ENCODE measurements at places on chromosomes 5 and 9. TPM values are rescaled to one million over a fixed set of nuclear protein-coding genes. Genes with fewer than 3 reads are reported as not detected.

The C5orf34 gene
- total RNA-seq: 1.4 TPM

The ARHGEF39 gene
- 0.09 TPM for total RNA-seq

The ST8SIA4 gene
- 0.28 TPM for total RNA-seq

The IFNA13 gene
- total RNA-seq: not detected

The WASHC1 gene
- 6.8 TPM for total RNA-seq

The DMRT3 gene
- total RNA-seq: not detected

The AFAP1L1 gene
- total RNA-seq: 2.4 TPM

The GFPT2 gene
- total RNA-seq: 66.0 TPM

The FCN1 gene
- not detected for total RNA-seq

The CTSL gene
- total RNA-seq: 635 TPM

The TUT7 gene
- 32.0 TPM for total RNA-seq

The ROR2 gene
- 29.4 TPM for total RNA-seq

The FAM221B gene
- total RNA-seq: not detected

The SET gene
- total RNA-seq: 567 TPM

The GABRA6 gene
- total RNA-seq: not detected

The GPR21 gene
- total RNA-seq: 1.1 TPM

The SGCD gene
- 9.2 TPM for total RNA-seq

The DDX4 gene
- not detected for total RNA-seq

The ZNF474 gene
- total RNA-seq: 0.18 TPM

The TXNDC8 gene
- total RNA-seq: not detected

The HAVCR1 gene
- not detected for total RNA-seq

The SLC25A25 gene
- 24.2 TPM for total RNA-seq

The GPR150 gene
- 0.28 TPM for total RNA-seq

The ACTBL2 gene
- 1.1 TPM for total RNA-seq

The RASEF gene
- 0.14 TPM for total RNA-seq

The PCDHGA1 gene
- 1.1 TPM for total RNA-seq

The EQTN gene
- total RNA-seq: not detected

The ZBED3 gene
- 0.28 TPM for total RNA-seq

The HMCN2 gene
- total RNA-seq: under 0.01 TPM

The IL31RA gene
- 0.71 TPM for total RNA-seq

The LRRC26 gene
- not detected for total RNA-seq

The TAS2R1 gene
- total RNA-seq: not detected

The CNTFR gene
- under 0.01 TPM for total RNA-seq

The SLC35D2 gene
- total RNA-seq: 17.2 TPM

The ISL1 gene
- not detected for total RNA-seq

The TMOD1 gene
- 0.57 TPM for total RNA-seq

The NUP155 gene
- total RNA-seq: 23.6 TPM

The SLC25A2 gene
- total RNA-seq: 0.18 TPM

The LRRC70 gene
- total RNA-seq: 0.57 TPM

The STING1 gene
- 26.9 TPM for total RNA-seq

The GPRIN1 gene
- 1.1 TPM for total RNA-seq

The S1PR3 gene
- total RNA-seq: 77.7 TPM

The SLC6A19 gene
- total RNA-seq: not detected

The CARTPT gene
- total RNA-seq: not detected

The CEL gene
- 0.18 TPM for total RNA-seq

The FREM1 gene
- under 0.01 TPM for total RNA-seq

The CD72 gene
- total RNA-seq: 1.7 TPM

The OLFM1 gene
- total RNA-seq: 5.5 TPM
